ENCODE measurements at places on chromosomes 4 and X.

DNA sequence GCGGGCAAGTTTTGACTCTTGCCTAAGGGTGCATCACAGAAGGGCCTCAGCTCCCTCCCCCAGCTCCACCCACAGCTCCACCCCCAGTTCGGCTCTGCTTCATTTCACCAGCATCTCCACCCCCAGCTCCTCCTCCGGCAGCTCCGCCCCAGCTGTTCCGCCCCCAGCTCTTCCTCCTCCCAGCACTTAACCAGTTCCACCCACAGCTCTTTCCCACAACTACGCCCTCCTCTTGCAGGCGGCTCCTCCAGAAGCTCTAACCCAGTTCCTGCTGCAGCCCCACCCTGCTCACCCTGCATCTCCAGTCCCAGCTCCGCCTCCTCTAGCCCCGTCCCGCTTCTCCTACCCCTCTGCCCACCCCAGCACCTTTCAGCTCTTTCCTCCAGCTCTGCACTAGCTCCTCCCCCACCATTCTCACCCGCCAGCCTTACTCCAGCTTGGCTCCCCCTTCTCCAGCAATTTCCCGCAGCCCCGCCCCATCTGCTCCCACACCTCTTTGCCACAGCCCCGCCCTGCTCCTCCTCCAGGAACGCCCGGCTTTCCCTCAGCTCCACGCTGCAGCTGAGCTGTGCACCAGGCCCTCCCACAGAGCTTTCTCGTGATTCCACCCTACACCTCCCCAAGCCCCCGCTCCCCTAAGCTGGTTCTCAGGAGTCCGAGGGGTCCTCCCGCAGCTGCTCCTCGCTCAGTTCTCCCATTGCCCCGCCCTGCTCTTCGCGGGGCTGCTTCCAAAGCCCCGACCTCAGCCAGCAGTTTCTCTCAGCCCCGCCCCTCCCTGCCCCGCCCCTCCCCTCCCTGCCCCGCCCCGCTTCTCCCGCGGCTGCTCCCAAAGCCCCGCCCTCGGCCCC lies 1.3 kb upstream of the EOLA1 start:
- peak; percentile 64 for DNase-seq

DNA sequence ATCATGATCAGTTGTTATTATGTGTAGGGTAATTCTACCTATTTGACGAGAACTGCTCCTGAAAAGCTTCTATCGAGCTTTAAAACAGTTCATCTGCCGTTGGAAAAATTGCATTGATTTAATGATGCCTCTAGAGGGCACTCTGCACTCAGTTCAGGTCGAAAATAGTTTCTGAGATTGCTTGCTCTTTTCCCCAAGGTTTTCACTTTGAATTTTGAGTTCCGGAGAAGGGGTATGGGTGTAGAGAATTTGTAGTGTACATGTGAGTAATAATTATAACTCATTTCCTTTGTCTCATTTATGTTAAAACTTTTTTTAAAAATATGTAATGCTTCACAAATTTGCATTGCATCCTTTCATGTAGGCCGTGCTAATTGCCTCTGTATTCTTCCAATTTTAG lies 28.4 kb upstream of the TNIP3 start:
- no peak for DNase-seq

DNA sequence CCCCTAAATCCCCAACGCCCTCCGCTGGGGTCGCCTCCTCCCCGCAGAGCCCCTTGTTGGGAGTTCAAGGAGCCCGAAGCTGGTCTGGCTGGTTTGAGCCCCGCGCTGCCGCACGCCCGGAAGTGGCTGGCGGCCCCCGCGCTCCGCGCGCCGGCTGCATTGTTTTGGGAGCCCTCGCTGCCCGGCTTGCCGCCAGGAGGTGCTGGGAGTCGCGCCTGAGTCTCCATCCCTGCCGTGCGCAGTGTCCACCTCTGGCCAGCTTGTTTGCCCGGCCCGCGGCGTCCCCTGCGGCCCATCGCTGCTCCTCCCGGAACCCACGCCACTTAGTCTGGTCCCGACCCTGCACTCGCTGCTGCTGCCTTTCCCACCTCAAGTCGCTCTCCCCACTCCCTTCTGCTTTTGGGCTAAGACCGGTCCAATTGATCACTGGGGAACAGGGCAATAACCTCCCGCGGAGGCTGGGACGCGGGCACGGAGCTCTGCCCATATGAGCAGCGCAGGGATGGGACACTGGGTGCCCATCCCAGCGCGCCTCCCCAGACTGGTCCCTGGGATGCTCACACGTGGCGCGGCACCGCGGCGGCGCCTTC lies 2.2 kb upstream of the SFRP2 start:
- DNase-seq = no peak

- no peak for DNase-seq
Measured at GRCh38 chr4:73704314-73705055, 35.9 kb upstream of the CXCL8 start.

GRCh38 chr4:158840131-158840530 lies 71.3 kb downstream of the FNIP2 start:
- no peak for DNase-seq

DNA sequence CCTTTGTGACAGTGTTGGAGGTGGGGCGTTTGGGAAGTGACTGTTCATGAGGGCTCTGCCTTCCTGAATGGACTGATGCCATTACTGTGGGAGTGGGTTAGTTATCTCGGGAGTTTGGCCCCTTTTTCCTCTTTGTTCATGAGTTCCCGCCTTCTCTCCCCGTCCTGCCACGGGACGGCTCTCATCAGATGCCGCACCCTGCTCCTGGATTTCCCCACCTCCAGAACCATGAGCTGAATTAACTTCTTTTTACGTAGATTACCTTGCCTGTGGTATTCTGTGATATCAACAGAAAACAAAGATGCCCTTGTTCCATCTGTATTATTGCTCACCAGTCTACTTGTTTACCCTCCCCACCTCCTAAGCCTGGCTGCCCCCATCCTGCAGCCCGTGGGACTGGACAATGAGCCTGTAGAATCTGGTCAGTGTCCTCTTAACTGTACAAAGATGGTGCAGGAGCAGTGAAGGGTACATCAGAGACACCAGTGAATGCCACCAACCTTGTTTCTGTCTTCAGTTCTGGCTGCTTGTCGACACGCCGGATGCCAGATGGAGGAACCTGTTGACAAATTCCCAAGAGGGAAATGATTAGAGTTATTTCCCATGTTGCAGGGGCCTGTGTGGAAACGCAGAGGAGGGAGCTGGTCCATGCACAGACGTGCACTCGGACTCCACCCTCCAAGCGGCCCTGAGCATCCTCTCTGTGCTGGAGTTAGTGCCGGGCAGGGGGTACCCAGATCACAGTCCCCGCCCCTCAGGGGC lies 104.7 kb downstream of the ABLIM2 start:
- DNase-seq = no peak

- no peak for DNase-seq
Measured at GRCh38 chrX:19827088-19827487, 60.3 kb downstream of the SH3KBP1 start.

DNA sequence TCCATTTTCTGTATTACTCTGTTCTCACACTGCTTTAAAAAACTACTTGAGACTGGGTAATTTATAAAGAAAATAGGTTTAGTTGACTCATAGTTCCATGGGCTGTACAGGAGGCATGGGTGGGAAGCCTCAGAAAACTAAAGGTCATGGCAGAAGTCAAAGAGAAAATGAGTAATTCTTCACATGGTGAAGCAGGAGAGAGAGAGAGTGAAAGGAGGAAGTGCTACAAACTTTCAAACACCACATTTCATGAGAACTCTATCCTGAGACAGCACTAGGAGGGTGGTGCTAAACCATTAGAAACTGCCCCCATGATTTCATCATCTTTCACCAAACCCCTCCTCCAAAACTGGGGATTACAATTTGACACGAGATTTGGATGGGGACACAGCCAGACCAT lies 108.0 kb upstream of the PBDC1 start:
- no peak for DNase-seq

DNA sequence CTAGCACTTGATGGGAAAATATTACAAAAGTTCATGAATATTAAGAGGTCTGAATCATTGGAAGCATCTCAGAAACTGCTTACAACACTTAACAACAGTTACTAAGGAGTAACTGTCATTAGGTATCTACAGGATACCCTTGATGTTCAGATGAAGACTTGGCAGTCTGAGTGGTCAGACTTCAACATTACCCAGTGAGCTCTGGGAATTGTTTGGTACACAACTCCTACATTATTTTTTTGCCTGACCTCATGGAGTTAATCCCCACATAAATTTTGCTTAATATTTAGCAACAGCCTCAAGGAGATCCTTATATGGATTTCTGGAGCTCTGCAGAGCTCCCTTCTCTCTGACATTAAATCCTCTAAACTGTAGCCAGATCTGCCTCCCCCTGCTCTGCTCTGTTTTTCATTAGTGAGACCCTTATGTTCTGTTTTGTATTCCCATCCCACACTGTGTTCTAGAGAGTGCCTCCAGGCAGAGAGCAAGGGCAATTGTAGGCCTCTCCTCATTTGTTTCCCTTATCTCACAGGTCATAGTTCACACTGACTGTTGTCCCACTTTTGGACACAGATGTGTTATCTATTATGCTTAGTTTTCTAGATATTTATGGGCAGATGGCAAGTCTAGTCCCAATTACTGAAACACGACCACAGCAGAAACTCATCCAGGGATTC lies 368.8 kb downstream of the GASK1B start:
- no peak for DNase-seq

- no peak for DNase-seq
Measured at GRCh38 chrX:130330706-130331105, 9.0 kb upstream of the SLC25A14 start.

- DNase-seq = no peak
Measured at GRCh38 chr4:4775493-4776004, 83.9 kb upstream of the MSX1 start.

GRCh38 chr4:78149751-78150542 lies 92.8 kb downstream of the FRAS1 start:
- DNase-seq = no peak

GRCh38 chr4:223913-224497 lies 81.3 kb downstream of the ZNF732 start:
- DNase-seq = no peak

- no peak for DNase-seq
Measured at GRCh38 chr4:78949735-78950134, 10.5 kb upstream of the PAQR3 start.

- DNase-seq = no peak
Measured at GRCh38 chrX:149650162-149650561, 18.6 kb upstream of the TMEM185A start.

DNA sequence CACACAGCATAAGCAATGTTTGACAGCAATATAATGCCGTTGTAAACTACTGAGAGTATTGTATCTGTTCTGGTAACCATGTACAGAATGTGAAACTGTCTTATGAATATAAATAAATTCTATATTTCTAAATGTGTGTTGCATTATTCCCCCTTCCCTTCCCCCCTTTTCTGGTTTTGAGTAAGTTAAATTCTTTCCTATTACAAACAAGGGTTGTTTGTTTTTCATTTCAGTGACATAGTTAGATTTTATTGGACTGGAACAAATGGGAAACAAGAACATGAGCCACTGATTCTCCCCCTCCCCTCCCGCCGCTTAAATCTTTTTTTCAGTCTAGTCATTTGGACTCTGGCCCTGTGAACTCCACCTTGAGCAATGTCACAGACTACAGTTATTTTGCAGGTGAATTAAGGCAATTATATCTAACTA lies 69.8 kb downstream of the GPAT3 start:
- no peak for DNase-seq

All from activated CD4-positive, alpha-beta T cell treated with anti-CD3 and anti-CD28 coated beads for 24 hours (primary cell).